ENCODE measurements at places on chromosomes 16 and 17.

DNA sequence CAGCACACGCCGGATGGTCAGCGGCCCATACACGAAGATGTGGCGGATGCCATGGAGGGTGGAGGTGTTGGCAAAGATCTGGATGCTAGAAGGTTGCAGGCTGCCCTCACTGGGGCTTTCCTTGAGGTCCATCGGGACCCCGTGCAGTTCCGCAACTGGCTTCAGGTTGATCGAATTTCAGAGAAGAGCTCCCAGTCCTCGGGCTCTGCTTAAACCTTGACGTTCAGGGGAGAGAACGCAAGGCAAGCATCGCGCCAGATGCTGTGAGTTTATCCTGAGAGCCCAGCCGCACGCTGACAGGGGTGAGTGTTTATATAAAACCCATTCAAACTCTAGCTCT is 98.7 kb upstream of the CCL2 start:
- no peak for DNase-seq

GRCh38 chr16:87486713-87487247 is 6.0 kb downstream of the ZCCHC14 start:
- no peak for DNase-seq

DNA sequence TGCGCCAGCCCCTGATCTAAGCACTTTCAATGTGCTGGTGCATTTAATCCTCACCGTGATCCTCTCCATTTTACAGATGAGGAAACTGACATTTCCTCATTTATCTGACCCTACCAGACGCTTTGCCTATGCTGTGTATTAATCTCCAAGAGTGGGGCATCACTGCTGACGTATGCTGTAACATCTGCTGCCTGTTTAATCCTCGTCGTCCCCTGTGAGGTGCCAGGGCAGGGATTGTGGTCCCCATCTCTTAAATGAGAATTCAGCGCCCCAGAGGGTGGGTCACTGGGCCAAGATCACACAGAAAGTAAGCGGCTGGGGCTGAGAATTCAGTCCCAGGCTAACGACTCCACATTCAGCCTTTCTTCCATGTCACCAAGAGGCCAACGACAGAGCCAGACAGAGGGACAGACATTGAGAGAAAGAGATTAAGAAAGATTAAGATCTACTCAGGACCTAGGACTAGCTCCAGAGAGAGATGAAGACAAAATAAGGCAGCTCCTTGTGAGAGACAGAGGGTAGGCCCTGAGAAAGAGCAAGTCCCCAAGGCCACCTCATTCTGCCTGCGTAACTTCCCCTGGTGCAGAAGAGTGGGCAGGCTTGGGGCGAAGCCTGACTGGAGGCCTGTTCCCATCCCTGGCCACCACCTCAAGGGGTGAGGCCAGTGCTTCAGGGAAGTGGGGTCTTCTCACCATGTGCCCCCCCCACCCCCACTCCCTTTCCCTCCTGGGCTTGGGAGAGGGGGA is 13.5 kb downstream of the CACNA1G start:
- DNase-seq, result no peak

GRCh38 chr16:8083560-8083959 is 506.8 kb downstream of the TMEM114 start:
- no peak for DNase-seq

DNA sequence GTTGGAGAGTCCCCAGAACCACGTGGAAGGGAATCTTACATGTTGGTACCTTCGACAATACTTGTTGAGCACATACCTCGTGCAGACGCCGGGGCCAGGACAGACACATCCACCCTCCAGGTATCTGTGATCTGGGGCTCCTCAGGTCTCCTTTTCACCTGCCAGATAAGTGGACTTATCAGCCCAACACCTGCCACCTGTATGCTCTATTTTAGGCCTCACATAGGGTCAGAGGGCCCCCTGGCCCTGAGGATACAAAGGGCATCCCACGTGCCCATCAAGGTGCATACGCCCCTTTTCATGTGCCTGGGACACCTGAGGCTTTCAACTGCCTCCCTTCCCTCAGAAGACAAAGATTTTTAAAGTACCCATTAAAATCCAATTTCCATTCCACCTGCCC is 212.7 kb downstream of the MRTFB start:
- no peak for DNase-seq

GRCh38 chr17:12993631-12994030 is 24.2 kb downstream of the ELAC2 start:
- no peak for DNase-seq

DNA sequence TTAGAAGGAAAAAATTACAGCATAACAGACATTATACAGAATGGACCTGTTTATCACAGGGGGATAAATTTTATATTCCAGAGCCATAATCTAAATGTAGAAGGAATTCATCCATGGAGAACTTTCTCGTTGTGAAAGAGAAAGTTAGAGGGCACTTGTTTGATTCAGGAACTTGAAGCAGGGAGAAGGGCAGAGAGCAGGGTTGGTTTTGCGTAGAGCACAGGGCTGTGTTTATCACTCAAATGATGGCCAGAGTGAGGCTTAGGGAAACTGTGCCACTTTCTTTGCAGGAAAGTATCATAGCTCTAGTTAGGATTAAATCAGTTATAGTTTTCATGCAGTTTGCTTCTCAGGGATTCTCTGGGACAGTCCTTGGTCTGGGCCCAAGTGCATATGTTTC is 29.1 kb upstream of the MED13 start:
- DNase-seq, result no peak

- DNase-seq, result no peak
Observed at GRCh38 chr16:85291302-85292148, 179.3 kb upstream of the CIBAR2 start.

GRCh38 chr16:31016018-31016417 is 5.6 kb upstream of the STX1B start:
- DNase-seq, result no peak

GRCh38 chr16:74480150-74481029 is 59.1 kb upstream of the CLEC18B start:
- DNase-seq, result no peak

DNA sequence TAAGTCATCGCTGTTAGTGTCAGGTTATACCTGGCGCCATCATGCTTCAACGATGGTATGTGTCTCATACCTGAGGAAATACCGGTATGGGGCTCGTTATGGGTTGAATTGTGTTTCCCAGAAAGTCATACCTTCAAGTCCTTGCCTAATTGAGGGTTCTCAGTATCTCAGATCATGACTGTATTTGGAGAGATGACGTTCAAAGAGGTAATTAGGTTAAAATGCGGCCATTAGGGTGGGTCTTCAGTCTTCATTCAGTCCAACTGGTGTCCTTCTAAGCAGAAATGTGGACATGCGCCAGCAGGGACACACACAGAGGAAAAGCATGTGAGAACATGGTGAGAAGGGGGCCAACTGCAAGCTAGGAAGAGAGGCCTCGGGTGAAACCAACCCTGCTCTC is 37.5 kb upstream of the XYLT1 start:
- DNase-seq, result no peak

GRCh38 chr17:77319211-77320043 is 178.7 kb downstream of the SEC14L1 start:
- peak; percentile 44 for DNase-seq

- no peak for DNase-seq
Observed at GRCh38 chr17:52128721-52129120, 29.8 kb downstream of the CA10 start.

DNA sequence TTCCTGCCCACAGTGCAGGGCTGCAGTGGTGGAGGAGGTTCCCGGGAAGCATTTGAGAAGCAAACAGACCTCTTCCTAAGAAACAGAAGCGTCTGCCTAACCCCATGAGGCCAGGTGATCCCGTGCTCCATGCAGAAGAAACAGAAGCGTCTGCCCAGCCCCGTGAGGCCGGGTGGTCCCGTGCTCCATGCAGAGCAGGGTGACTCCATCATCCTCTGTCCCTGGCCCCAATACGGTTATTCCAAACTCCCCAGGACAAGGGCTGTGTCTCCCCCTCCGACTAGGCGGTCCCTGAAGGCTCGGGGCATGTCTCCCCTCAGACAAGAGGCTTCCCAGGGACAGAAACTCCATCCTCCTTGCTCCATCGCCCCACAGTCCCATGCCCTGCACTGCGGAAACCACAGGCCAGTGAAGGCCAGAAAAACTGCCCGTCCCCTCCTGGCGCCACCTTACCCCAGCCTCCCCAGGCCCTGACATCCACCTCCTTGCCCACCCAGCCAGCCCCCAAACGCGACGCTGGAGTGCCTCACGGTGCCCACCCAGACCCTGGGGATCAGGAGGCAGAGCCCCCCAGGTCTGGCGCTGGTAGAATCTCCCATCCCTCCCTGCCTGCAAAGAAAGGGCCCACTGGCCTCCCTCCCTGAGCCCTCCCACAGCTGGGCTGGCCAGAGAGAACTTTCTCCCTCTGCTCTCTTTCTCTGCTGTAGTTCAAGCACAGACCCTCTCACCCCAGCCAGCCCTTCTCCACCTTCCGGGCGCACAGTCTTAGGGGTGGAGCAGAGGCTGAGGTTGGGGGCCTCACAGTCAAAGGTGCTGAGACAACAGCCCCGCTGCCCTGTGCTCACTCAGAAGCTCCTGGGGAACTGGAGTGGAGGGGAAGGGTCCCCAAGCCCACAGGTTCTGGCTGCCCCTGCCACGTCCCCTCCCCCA is 30.6 kb upstream of the KRT17 start:
- DNase-seq, result no peak

- DNase-seq, result no peak
Observed at GRCh38 chr17:31915456-31916100, 14.1 kb upstream of the UTP6 start.

DNA sequence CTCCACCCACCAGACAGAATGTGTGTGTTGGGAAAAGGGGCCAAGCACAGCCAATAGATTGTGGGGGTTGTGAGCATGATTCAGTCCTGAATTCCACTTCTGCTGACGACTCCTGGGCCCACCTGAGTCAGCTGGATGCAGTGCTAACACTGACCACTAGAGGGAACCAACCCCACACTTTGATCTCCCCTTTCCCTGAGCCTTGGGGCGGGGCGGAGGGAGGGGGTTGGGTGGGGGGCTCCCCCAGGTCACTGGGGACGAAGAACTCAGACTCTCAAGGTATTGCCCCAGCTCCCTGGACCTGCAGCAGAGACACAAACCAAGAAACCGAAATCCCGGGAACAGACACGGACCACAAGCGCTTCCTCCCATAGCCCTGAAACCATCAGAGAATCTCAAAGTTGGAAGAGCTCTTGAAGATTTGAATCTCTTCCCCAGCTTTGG is 621 bp upstream of the CSHL1 start:
- no peak for DNase-seq

DNA sequence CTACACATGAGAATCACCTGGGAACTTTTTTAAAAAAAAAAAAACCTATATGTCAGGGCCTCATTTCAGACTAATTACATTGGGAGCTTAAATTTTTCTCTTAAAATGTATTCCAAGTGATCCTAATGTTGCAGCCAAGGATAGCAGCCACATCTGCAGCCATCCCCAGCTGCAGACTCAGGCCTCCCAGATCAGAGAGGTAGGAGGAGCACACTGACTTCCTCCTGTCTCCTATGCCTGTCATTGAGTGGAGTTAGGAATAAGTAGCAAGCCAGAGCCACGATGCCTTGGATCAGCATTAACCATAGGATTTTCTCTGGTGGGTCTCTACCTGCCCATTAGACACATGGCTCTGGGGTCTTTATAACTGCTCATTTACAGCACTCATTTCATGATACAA is 463.5 kb downstream of the HS3ST4 start:
- DNase-seq, result no peak

DNA sequence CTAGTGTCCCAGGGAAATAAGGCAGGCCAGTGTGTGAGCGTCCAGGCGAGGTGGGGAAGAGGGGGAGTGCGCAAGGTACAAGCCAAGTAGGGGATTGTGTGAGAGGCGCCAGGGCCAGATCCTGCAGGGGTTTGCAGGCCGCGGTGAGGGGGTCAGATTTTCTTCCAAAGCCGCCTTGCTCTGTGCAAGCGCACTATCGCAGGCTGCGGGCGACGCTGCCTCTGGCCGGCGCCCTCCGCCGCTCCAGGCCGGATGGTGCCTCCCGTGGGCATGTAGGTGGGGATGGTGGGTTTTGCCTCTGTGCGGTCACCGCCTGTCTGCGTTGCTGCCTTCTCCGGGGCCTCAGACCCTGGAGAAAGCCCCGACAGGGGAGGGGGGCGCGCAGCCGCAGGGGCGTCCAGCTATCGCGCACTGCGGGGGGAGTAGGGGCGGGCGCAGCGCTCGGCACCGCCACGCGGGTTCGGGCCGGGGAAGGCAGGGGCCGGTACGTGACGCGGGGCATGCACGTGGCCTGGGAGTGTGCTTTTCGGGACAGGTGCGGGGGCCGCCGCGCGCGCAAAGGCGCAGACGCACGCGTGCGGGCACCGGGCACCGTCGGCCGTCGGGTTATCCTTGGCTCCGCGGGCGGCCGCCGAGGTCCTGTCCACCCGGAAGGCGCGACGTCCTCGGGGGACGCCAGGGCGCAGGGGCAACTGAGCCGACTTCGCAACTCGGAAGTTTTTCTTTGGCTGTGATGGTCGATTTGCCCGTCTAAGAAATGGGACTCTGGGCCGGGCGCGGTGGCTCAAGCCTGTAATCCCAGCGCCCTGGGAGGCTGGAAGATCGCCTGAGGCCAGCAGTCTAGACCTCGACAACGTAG is 1.1 kb upstream of the HAPSTR1 start:
- peak; percentile 16 for DNase-seq

DNA sequence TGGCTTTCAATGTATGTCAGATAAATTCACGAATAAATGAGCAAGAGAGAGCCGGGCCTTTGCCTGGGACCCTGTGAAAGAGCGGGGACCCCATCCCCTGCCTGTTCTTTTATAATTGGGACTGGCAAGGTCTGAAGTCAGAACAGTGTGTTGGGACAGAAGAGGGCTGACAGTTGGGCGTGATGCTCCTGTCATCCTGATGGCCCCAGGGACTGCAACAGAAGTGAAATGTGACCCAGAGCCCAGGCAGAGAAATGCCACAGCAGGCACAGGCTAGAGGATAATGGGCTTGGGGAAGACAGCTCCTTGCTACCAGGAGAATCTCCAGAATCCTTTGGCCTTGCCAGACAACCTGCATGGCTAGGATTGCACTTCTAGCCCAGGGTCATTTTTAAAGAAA is 37.9 kb downstream of the GSG1L start:
- DNase-seq, result no peak

DNA sequence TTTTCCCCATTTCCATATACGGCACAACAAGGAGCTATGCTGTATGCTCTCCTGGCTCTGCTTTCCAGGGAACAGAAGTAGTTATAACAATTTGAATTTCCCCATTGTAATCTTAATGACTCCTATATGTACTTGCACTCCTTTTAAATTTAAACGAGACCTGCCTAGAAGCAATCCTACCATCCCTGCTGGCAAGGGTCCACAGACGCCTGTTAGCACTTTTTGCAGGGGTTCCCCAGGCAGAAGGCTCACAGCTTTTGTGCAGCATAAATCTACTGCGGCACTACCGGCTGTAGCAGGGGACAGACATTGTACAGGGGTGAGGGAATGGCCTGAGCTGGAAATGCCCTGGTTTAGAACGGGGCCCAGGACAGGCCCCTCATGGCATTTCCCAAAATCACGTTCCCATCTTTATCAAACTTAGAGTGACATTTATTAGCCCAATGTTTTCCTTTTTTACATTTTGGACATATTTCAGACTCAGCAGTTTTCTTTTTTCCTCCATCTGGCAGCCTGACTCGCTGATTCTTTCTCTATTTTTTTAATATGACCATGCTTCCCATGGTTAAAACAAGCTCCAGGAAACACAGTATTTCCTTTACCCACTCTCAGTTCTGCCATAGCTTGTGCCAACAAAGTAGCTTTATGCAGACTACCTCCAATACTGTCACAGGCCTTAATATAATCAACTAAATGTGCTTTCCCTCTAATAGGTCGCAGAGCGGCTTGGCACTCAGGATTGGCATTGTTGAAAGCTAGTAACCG is 35.4 kb upstream of the USP22 start:
- no peak for DNase-seq
